Hematopoietic multipotent progenitor cell treated with erythropoietin and hydrocortisone succinate and interleukin-3 and kit ligand, for 4 days (in vitro differentiated cells): ENCODE measurements at places on chromosomes 5 and 9.
A peak's percentile ranks its signal among the peaks of the same experiment; 100 is the strongest.

GRCh38 chr9:117073539-117074341 is 341.1 kb downstream of the ASTN2 start:
- DNase-seq, result peak; percentile 49

DNA sequence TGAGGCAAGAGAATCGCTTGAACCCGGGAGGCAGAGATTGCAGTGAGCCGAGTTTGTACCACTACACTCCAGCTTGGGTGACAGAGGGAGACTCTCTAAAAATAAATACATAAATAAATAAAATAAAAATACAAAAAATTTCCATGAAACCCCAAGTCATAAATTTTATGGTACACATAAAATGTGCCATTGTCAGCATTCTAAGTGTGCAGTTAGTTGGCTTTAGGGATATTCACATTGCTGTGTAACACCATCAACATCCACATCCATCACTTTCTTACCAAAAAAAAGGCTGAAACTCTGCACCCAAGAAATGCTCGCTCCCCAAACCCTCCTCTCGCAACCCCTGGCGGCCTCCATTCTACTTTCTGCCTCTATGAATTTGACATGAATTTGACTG is 135.2 kb downstream of the GAPVD1 start:
- DNase-seq, result no peak

DNA sequence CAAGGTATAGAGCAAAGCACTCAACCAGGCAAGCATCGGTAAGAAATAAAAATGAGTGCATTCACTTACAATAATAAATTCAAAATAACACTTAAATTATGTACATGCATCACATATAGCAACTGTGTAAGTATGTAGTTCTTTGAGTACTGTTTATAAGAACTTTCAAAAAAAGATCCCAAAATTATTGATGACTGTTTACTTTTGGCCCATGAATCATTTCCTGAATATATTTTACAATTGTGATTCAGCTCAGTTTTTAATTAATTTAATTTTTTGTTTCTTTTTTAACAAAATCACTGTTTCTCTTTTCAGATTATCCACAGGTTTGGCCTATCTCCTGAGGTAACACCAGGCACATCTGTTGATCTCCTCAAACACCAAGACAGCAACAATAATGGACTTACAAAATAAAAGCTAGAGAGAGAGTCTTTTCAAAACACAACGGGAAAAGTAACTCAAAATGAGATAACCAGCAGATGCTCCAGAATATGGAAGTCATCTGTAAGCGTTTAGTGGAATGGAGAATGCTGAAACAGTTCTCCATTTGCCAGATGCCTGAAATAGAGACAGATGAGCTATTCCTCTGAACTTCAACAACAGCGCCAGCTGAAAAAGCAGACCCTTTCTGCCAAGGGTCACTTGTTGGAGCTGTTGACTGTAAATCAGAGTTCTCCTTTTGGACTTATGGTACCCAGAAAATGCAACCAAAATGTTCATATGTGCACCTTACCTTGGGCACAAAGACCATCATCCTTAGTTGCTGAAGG is 348.6 kb upstream of the RGMB start:
- DNase-seq, result no peak

GRCh38 chr9:129111528-129112151 is 425 bp downstream of the PTPA start:
- peak; percentile 75 for DNase-seq

DNA sequence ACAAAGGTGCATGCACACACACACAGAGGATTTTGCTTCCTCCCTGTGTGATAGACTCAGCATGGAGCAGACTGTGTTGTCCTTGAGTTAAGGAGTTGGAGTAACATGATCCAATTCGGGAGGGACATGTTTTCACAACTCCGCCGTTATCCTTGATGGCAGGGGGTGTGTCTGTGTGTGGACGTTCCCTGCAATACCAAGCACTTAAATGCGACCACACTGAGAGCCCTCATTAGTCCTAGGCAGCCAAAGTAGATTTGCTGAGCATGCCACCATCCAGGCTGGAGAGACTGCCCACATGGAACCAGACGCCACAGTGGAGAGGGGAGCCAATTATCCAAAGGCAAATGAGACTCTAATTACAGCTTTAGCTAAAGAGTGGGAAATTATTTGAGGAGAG is 140.1 kb downstream of the DOCK2 start:
- DNase-seq, result no peak

DNA sequence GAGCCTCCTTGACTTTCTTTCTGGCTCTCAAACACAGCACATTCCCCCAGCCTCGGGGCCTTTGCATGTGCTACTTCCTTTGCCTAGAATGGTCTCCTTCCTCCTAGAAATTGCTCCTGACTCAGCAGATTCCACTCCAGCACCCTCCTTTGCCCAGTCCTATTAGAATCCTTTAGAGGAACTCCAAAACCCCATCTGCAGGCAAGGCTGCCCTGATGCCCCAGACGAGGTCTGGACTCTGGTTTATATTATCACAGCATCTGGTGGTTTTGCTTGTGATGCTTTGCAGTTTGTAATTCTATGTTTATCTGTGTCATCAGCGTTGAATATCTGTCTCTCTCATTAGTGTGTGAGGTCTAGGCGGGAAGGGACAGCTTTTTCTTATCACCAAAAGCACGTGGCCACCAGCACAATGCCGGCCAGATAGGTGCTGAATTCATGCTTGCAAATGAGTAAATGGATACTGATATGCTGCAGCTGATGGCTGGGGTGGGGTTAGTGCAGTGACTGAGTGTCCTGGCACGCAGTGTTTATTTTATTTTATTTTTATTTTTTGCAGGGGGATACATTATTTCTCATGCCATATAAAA is 30.0 kb upstream of the ANKH start:
- peak; percentile 83 for DNase-seq

- DNase-seq, result peak; percentile 63
Observed at GRCh38 chr9:89548071-89548638, 50.2 kb upstream of the SEMA4D start.

GRCh38 chr5:122704247-122705036 is 70.4 kb upstream of the SNX2 start:
- peak; percentile 71 for DNase-seq

DNA sequence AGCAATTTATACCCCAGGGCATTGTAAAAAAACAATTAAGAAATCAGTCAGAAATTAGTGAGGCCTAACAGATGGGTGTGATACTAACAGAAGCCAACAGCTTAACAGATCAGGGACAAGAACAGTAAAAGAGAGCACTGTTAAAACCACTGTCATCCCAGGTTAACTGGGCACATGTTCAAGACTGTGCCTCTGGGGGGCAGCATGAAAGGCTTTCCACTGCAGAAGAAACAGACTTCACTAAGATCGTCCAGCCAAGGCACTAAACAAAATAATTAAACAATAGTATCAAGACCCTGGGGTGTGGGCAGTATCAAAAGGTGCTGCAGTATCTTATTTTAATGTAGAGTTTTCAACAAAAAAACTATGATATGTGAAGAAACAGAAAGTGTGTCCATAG is 43.5 kb downstream of the FBN2 start:
- DNase-seq, result no peak

DNA sequence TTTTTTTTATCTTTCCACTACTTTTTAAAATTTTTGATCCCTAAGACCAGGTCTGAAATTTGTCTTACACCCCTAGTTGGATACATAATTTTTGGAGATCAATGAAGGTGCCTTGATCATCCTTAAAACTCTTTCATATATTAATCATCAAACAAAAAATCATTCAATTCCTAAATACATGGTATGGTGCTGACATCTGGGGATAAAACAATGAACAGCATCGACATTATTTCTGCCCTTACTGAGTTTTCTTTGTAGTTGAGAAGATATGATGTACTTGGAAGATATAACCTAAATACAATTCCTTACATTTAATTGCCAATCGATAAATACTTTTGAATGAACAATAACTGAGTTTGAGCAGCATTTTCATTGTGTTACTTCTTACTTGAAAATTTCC is 18.3 kb downstream of the SPINK9 start:
- DNase-seq, result no peak

DNA sequence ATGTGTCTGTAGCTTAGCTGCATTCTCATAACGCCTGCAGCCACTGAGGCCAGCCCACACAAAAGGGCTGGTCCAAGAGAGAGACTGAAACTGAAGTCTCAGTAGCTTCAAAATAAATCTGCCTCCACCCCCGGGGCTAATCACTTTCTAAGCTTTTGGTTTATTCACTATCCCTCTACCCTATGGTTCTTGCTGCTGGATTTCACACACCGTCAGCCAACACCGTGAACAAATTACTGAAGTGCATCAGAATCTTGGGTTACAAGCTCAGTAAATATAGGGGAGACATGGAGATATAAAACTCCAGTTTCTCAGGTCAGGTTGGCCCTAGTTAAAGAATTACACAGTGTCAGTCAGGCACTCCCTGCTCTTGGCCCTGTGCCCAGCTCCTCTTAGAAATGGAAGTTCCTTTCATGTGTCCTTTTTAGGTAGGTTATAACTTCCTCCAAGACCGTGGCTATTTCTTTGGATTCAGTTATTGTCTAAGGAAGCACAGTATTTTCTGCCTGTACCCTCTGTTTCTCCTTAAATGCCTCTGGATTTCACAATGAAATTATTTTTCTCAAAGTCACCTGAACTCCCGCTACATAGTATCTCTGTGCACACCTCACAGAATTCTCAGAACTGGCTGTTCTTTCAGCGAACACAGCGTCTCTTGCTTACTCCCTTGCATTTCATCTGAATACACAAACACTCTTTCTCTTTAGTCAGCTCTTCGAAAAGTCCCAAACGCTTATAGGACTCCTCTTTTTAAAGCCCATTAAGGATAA is 112.5 kb downstream of the FAM174A start:
- DNase-seq, result peak; percentile 80

GRCh38 chr5:66903218-66903617 is 293.4 kb downstream of the CD180 start:
- DNase-seq, result no peak

DNA sequence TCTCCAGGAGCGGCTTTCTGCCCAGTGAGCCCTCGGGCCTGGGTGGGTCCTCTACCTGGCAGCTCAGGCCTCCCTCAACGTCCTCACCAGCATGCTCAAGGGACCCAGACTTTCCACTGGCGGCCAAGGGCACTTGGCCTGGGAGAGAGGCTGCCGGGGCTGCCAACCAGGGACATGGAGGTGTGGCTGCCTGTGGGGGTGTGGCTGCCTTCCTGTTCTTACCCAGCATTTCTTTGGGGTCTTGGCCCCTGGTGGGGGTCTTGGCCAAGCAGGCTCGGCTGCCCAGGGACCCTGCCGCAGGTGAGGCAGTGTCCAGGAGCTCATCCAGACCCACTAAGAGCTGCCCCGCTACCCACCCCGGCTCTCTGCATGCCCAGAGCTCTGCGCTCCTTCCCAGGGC is 7.2 kb upstream of the QSOX2 start:
- DNase-seq, result no peak

GRCh38 chr5:122896598-122897282 is 51.3 kb downstream of the SNX24 start:
- DNase-seq, result peak; percentile 52

GRCh38 chr5:147565524-147565923 is 55.7 kb upstream of the DPYSL3 start:
- peak; percentile 2 for DNase-seq

- peak; percentile 65 for DNase-seq
Observed at GRCh38 chr5:94577466-94578245, 40.7 kb downstream of the KIAA0825 start.

- DNase-seq, result no peak
Observed at GRCh38 chr5:95142145-95142544, 142.7 kb downstream of the MCTP1 start.

GRCh38 chr9:12777121-12778022 is 2.6 kb downstream of the LURAP1L start:
- DNase-seq, result no peak

- no peak for DNase-seq
Observed at GRCh38 chr5:154081246-154081645, 42.5 kb downstream of the MFAP3 start.

DNA sequence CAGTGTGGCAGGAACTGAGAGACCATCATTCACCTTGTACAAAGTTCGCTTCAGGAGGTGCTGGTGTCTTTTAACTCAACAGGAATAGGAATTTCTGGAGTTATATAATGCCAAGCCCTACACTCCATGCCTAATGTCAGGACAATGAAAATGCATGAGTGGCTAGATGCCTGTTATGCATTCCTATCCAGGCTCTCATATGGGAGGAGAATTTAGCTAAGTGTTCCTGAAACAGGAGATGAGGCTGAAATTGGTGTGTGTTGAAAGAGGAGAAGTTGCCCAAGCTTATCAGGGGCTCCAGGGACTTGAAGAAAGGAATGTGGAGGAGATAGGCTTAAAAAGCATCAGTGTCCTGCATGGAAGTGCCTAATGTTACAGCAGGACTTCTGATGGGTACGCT is 26.8 kb upstream of the PRUNE2 start:
- no peak for DNase-seq

- DNase-seq, result peak; percentile 47
Observed at GRCh38 chr5:115496936-115497576, 47.5 kb downstream of the FEM1C start.

DNA sequence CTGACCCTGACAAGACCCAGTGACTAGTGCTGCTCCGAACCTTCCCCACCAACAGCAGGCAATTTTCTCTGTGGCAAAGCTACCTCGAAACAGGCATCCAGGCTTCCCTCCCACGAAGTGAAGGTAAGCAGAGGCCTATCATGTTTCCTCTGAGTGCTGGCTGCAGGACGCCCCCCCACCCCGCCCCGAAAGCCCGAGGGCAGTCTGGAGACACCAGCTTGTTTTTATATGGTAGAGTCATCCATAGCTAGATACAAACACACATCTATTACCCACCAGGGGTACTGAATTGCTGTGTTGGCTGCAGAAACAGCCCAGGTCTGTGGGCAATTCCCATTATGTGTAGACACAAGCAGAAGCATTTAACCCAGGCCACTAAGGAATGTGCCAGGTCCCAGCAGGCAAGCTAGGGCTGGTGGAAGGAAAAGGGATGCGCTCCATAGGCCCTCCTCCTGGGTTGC is 40.4 kb downstream of the LIX1 start:
- no peak for DNase-seq

DNA sequence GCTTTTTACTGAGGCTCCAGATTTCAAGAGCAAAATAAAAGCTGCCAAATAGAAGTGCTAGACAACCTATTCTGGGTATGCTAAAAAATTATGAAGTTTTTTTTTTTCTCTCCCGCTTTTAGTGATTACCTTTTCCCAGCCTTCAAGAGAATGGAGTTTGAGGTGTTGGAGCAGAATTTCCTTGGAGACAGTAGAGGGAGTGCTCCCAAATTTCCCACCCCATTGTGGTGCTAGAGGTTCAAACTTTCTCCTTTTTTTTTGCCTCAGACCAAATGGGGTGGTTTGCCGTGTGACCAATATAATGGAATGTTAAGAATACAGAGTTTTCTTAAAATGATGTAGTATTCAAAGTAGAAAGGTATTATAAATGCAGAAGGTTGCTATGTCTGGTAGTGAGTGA is 244.2 kb upstream of the RIOK2 start:
- DNase-seq, result no peak
